ENCODE measurements at places on chromosomes 4 and X. TPM values are rescaled to one million over a fixed set of nuclear protein-coding genes. Genes with fewer than 3 reads are reported as not detected.

GRCh38 chr4:107379054-107379869 is 340.8 kb downstream of the PAPSS1 start:
- DNase-seq: no peak

GRCh38 chrX:140572724-140573123 is 67.9 kb upstream of the SOX3 start:
- DNase-seq: peak; percentile 12

DNA sequence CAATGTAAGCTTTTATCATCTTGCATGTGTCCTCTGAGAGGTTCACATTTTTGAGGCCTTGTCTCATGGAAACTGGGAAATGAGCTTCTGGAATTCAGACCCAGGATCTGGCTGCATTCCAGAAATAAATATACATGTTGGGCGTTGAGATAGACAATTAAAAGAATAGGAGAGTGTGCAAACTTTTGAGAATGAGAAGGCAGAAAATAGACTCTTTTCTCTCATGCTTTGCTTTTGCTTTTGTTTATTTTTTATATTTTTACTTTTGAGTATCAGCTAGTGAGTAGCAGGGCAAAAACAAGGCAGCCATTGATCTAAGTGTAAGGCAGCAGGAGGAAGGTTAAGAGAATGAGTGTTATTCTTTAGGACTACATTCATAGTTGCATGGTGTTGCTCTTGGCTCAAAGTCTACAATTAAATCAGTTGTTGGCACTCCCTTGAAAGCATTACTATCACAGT is 12.4 kb downstream of the SHROOM3 start:
- DNase-seq: no peak

DNA sequence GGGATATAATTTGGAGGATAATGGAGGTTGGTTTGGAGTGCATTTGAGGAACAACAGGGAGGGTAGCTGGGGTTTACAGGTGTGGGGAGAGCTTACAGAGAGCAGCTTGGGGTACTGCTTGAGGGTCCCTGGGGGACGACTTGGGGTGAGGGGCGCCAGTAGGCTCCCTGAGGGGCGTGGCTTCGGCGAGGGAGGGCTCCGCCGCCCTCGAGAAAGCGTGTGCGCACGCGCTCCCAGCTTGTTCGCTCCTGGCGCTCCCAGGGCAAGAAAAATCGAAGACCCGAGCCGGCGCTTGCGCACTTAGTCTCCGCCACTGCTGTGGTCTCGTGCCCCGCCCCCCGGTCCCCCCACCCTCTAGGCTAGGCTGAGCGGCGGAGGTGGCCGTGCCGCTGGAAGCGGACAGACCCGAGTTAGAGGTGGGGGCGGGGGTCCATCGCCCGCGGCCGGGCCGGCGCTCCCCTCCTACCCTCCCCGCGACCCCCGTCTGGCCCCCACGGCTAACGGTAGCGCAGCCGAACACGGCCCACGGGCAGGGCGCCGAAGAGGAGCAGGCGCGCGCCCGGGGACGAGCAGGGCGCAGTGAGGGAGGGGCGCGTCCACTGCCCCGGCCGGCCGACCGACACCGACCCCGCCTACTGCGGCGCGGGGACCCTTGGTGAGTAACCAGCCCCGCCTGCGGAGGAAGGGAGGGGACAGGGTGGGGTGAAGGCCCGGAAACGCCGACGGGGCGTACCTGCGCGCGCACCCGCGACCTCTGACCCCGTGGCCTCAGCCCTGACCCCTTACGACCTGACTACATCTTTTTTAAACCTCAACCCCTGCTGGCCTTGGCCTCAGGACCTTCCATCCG is 5.4 kb upstream of the CCDC120 start:
- DNase-seq: peak; percentile 65

GRCh38 chr4:74339501-74339900 is 25.4 kb upstream of the EREG start:
- DNase-seq: no peak

DNA sequence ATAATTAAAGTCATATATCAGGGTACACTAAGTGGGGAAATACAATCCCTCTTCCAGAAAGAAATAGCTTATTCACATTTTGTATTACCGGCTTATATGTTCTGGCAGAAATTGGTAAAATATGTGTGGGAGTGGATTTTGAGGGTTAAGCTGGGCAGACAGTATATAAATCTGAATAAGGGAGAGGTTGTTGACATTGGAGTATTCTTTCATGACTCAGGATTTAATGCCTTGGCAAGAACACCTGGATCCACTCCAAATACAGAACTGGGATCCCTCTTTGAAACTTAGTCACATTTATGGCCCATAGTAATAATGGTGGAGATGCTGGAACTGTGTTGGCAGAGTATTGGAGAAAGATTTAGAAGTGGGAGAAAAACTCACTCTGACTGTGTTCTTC is 54.3 kb upstream of the TET2 start:
- DNase-seq: peak; percentile 45

- no peak for DNase-seq
These were observed 20.1 kb upstream of the FRMPD4 start for GRCh38 chrX:12118134-12118533.

GRCh38 chrX:53004811-53005210 is 43.8 kb upstream of the GPR173 start:
- DNase-seq: no peak

Gene SLC10A3
- 15.2 TPM for total RNA-seq

Gene VCX2
- total RNA-seq: not detected
